Activated T-cell treated with anti-CD3 and anti-CD28 coated beads for 24 hours (primary cell): ENCODE measurements at places on chromosomes 5 and 9.

DNA sequence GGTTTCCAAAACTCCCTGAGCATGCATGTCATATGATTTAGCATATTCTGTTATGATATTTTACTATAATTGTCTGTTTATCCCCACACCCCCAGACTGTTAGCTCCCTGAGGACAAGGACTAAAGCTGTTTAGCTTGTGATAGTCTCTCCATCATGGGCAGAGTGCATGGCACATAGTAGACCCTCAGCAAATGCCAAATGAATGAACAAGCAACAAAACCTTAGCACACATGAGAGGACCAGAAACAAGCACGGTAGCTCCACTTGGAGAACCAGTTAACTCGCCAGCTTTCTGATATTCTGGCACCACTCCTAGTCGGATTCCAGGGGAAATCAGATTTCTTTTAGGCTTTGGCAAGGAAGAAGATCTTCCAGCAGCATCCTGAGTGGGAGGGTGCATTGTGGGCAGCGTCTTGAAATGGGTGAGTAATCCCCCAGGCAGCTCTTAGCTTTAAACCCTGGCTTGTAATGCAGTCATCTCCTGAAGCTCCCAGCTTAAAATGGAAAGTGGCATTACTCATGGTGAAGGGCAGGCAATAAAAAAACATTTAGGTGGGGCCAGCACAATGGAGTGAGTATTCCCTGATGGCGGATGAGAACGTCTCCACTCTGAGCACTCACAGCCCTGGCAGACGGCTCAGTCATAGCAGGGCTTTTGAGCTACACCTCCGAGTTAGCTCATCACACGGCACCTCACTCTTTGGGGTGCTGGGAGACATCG is 41.1 kb downstream of the FGF1 start:
- DNase-seq: no peak

DNA sequence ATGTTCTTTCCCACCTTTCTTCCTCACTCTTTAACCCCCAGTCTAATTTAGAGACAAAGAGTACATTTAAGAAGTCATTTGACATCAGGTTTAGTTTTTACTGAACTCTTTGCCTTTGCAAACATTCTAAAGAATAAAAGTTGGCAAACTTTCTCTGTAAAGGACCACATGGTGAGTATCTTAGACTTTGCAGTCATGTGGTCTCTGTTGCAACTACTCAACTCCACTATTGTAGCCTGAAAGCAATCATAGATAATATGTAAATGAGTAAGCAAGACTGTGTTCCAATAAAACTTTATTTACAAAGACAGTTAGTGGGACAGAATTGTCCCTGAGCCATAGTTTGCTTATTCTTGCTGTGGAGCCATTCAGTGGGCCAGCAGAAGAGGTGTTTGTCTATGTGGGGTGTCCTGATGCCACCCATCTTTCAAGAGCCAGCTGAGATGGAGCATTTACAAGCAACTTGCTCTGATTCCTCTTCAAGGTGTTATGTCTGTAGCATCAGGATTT is 25.4 kb downstream of the ABLIM3 start:
- no peak for DNase-seq

- DNase-seq: no peak
Observed at GRCh38 chr9:129183495-129184218, 5.6 kb upstream of the IER5L start.

DNA sequence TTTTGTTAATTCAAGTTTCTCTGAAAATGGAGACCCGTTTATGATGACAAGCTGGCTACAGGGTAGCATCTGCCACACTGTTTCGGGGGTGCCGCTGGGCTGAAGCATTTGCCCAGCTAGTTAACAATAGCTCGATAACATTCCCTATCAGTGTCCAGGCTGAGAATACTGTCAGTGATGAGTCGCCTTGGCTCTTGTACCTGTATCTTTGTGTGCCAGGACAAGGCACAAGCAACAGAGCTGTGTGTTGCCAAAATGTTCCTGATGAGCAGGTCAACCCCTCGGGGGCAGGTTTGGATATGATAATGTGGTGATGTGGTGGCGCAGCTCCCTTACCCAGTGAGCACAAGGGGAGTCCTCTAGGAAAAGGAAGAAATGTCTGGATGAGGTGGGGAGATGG is 7.0 kb downstream of the TGFBI start:
- no peak for DNase-seq

- no peak for DNase-seq
Observed at GRCh38 chr5:73928476-73929070, 302.6 kb downstream of the ARHGEF28 start.

DNA sequence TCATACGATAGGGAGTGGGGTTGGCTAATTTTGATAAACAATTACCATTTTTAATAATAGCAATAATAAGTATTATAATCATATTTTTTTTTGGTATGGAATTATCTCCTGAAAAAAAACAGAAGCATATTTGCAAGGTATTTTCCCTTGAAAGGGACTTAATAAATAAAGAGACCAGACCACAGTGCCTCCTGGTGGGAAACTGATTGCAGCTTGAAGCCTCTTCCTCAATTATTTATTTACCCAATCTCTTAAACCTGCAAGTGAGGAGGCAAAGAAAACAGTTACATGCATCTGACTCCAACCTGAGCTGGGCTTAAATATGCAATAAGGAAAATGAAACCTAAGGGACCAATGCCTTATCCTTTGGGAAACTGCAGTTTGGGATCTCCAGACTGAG is 388.1 kb upstream of the ACO1 start:
- no peak for DNase-seq

GRCh38 chr5:142969186-142969585 is 199.0 kb downstream of the ARHGAP26 start:
- DNase-seq: no peak

- DNase-seq: no peak
Observed at GRCh38 chr5:83802686-83803085, 82.0 kb upstream of the HAPLN1 start.

GRCh38 chr5:56671571-56671970 is 143.8 kb upstream of the MAP3K1 start:
- no peak for DNase-seq

GRCh38 chr5:32369542-32370155 is 56.9 kb upstream of the MTMR12 start:
- DNase-seq: no peak

- DNase-seq: no peak
Observed at GRCh38 chr5:148042881-148043280, 20.9 kb upstream of the SPINK5 start.

DNA sequence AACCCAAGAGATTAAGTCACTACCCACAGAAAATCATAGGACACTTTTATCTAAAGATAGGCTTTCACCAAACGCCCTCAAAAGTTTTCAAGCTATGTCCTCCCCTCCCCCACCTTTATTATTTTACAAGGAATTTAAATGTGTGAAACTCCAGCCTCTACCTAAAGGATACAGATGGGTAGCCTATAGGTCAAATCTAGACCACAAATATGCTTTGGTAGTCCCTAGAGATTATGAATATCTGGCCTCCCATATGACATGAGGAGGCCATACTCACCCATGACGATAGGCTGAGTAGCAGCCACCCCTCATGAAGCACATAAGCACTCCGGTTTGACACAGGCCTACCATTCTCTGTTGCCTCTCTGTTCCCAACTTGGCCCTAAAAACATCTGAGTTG is 11.9 kb downstream of the SIL1 start:
- DNase-seq: no peak

- DNase-seq: no peak
Observed at GRCh38 chr5:766666-767431, 17.7 kb downstream of the ZDHHC11B start.

- no peak for DNase-seq
Observed at GRCh38 chr5:154479944-154480750, 2.1 kb upstream of the HAND1 start.

DNA sequence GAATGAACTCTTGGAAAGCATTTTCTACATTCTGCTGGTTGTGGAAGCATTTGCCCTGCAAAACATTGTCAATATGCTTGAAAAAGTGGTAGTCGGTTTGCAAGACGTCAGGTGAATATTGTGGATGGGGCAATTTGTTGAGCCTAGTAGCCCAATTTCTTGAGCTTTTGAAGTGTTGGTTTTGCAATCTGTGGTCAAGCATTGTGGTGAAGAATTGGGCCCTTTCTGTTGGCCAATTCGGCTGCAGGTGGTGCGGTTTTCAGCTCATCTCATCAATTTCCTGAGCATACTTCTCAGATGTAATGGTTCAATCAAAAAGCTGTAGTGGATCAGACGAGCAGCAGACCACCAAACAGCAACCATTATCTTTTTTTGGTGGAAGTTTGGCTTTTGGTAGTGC is 426.8 kb upstream of the CDH9 start:
- DNase-seq: no peak

DNA sequence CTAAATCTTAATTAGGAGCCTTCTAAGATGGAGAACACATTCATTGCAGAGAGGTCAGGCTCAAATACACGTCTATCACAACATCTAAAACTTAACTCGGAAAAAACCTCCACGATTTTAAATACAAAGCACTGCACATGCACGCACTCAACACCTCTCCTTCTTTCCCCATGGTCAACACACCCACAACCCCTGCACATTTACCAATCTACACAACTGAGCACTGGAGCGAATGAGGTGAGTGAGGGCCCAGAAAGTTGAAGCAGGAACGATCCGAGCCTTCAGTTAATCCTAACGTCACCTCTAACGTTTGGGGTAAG is 278 bp upstream of the NIPSNAP3A start:
- DNase-seq: no peak

DNA sequence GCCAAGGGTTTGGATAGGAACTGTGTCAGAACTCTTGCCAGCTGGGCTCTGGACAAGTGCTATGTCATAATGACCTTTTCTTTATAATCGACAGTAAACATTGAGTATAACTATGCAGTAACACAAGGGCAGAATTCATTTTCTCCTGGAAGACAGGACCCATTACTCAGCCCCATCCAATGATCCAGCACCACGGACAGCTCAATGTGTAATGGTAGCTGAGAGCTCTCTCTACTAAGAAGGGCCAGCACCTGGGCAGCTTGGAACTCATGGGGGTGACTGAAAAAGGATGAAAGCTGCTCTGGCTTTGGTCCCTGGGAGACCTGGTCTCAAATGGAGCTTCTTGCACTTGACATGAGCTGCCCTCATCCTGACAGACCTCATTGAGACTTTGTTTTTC is 347.8 kb downstream of the TRIM32 start:
- DNase-seq: no peak

DNA sequence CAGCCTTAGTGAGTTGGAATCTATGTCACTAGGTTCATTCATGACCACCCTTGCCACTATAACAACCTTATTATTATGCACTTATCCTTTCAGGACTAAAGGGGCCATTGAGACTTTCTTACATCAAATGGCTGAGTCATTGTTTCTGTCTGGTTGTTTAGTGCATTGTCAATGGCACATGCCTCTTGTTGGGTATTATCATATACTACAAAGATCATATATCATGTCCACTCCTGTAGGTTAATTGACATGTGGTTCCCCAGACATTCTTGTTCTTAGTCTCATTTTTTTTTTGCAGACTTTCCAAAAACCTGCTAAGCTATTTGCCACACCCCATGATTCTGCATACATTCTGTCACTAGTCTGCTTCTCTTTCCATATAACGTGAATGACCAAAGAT is 66.7 kb upstream of the PRDM9 start:
- DNase-seq: no peak

- no peak for DNase-seq
Observed at GRCh38 chr5:63127054-63127453, 548.4 kb downstream of the LRRC70 start.

DNA sequence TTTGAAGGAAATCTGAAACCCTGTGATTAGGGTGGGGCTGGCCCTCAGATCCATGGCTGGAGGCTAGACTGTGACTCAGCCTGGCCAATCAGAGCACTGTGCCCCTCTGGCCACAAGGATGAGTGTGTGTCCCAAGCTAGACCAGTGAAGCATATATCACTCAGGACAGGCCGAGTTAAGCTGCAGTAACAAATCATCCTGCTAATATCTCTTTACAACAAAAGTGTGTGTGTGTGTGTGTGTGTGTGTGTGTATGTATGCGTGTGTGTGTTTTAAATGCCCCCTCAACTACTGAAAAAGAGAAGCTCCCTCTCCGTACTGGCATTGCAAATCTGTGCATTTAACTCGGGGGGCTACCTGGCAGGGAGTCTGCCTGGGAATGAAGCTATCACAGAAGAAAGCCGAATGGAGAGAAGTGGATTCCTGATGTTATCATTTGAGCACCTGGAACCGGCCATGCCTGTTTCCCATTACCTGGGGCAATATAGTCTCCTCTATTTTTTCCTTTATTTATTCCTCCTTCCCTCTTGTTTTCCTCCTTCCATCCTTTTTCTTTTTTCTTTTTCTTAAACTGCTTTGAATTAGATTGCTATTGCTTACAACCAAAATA is 25.6 kb downstream of the STC2 start:
- no peak for DNase-seq
